Endothelial cell (in vitro differentiated cells): ENCODE measurements at places on chromosomes 5 and 9. TPM values are rescaled to one million over a fixed set of nuclear protein-coding genes. Genes with fewer than 3 reads are reported as not detected.

DNA sequence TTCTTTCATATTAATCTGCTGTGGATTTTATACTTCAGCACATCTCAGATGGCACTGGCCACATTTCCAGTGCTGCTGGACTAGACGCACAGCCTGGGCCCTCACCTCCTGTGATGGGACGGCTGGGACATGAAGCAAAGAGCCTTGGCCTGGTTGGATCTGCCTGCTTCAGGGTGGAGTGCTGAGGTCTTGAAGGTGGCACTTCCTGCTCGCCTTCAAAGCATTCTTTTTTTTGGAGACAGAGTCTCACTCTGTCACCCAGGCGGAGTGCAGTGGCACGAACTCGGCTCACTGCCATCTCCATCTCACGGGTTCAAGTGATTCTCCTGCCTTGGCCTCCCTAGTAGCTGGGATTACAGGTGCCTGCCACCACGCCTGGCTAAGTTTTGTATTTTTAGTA is 73.1 kb downstream of the RAPGEF1 start:
- DNase-seq, result no peak

GRCh38 chr9:36401897-36402480 is 1.9 kb upstream of the RNF38 start:
- DNase-seq, result no peak

- DNase-seq, result no peak
Observed at GRCh38 chr5:73729329-73729728, 103.3 kb downstream of the ARHGEF28 start.

DNA sequence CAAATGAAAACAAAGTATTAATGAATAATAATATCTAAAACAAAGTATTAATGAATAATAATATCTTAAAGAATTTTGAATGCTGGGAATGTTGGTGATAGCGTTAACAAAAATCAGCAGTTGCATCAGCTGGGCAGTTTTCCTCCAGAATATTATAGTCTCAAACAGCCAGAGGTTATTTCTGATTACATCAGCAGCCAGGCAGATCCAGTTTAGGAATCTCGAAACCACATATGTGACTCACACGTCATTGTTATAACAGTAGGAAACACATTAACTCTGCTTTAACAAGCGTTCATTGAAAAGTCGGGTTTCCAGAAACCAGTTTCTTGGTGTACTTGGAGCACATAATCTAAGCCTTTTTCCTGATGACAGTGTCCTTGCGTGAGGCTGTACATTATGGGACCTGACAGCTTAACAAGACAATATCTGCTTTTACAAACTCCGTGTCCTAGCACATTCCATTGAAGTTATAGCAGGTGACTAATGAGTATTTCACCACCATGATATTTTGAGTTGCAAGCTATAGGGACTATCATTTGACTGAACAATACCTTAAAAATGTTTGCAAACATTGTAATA is 559.5 kb upstream of the KLF4 start:
- DNase-seq, result no peak

GRCh38 chr5:151255621-151256286 is 2.8 kb downstream of the GM2A start:
- DNase-seq, result no peak

DNA sequence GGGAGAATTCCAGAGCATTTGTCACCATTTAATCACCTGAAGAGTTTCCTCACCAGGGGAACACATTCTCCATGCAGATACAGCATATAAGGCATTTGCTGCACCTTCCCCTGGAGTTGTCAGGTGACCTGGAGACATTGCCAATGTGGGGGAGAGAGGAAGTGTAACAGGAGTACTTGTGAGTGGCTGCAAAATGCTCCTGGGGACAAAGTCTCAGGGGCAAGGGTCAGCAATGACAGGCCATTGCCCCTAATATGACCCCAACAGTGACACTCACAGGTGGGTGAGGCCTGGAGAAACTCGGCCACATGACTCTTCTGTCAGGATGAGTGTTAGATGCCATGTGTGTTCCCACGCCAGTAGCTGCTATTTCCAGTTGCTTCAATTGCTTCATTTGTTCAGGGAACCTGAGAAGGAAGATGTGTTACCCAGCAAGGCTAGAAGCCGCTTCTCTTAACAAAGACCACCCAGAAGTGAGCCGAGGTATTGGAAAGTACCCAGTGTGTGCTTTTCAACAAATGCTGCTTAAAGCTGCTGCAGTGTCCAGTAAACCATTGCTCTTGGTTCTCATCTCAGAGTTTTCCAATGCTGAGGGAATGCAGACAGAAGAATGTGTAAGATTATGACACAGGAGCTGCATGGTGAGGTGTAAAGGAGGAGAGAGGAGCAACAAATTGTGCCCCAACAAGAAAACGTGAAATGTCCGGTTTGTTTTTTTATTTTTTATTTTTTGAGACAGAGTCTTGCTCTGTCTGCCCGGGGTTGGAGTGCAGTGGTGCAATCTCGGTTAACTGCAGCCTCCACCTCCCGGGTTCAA is 128.2 kb upstream of the SLC44A1 start:
- DNase-seq, result no peak

DNA sequence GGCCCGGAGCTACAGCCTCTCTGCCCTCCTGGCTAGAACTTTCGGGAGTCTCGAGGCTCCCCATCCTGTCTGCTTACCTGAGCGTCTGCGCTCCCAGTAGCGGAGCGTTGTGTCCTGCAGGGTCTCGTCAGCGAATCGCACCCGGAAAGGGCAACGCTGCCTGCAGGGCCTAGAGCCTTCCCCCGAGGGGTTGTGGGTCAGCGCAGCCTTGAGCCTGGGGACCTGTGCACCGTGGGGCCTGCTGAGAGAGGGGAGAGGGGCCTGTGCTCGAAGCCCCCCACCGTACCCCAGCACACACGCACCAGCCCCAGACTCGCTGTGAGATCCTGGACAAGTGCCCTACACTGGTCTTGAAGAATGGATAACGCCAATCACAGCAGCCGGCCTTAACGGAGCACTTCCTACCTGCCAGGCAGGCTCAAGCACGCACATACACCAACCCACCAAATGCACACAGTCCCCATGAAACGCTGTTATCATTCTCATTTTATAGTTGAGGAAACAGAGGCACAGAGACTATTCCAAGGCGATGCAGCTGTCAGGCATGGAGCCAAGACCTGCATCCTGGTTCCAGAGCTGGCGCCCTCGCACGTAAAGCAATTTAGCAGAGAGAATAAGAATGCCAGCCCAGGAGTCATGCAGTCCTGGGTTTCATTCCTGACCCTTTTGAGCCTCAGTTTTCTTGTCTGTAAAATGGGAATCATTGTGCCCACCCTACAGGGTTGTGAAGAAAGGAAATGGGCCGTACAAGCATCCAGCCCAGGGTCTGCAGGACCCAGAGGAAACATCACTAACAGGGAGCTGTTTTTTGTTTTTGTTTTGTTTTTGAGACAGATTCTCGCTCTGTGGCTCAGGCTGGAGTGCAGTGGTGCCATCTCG is 5.3 kb downstream of the C9orf50 start:
- DNase-seq, result no peak

GRCh38 chr5:133494923-133495246 is 117.5 kb downstream of the FSTL4 start:
- DNase-seq, result no peak

GRCh38 chr5:180829726-180830125 is 27.1 kb upstream of the MGAT1 start:
- DNase-seq, result no peak

DNA sequence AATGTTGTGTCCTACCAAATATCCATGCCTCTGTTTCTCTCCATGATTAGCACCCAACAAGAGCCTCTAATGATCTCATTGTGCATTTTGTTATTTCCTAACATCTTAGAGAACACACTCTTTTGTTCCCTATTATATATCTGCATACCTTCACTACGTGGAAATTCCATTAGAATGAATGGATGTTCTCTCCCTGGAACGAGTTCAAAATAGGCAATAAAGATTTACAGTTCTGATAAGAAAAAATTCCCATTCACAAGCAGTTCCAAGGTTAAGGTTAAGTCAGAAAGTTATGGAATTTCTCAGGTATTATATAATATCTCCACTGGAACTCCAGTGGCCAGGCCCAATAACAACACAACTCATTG is 83.7 kb downstream of the TRPM6 start:
- no peak for DNase-seq

ARPC5L gene
- total RNA-seq, result 67.0 TPM

SLC28A3 gene
- 0.26 TPM for total RNA-seq

ANKH gene
- total RNA-seq, result 61.8 TPM

PCDHB2 gene
- 44.9 TPM for total RNA-seq

PSIP1 gene
- total RNA-seq, result 128 TPM

SPINK5 gene
- 4.3 TPM for total RNA-seq
